ENCODE measurements at places on chromosomes 6 and 20.

GRCh38 chr6:25423358-25423757 lies 144.2 kb downstream of the CARMIL1 start:
- no peak for DNase-seq

DNA sequence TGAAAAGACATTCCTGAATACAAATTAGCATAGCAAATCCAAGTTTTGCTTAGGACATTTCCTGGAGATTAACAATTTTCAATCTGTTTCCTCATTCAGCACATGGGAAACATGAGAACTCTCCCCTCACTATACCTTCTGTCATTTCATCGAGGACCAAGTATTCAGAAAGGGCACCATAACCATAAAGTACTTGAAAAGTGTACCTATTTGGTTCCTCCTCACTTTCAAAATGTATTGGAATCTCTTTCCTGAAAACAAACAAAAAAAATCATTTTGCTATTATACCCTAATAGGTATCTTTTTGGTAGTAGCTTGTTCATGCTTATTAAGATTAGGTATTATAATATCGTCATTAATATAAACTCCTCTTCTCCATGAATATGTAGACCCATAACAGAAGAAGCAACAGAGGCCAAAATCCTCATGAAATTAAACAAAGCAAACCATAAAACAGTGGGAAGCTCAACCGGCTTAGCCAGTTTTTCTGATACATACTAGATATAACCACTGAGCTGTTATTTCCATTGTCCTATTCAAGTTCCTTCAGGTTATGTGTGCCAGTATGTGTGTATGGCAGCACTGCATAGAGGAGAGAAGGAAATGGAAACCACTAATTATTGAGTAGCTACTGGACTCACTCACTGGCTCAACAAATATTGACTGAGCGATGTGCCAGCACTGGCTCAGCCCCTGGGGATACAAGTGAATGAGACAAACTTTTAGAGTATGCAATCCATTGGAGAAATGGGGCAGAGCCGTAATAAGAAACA lies 274.0 kb downstream of the MAFB start:
- no peak for DNase-seq

DNA sequence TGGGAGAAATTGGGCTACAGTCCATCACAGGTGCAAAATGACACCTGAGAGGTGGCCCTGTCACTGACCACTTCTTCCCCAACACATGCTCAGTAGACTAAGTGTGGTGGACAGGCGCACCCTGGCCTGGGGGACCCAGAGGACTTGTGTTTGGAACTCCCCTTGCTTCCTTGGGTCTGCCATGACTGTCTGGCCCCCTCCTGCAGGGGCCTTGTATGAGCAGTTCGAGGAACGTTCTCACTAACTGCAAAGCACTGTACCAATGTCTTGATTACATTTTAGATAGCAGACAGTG lies 4.0 kb upstream of the PCK1 start:
- DNase-seq, result no peak

DNA sequence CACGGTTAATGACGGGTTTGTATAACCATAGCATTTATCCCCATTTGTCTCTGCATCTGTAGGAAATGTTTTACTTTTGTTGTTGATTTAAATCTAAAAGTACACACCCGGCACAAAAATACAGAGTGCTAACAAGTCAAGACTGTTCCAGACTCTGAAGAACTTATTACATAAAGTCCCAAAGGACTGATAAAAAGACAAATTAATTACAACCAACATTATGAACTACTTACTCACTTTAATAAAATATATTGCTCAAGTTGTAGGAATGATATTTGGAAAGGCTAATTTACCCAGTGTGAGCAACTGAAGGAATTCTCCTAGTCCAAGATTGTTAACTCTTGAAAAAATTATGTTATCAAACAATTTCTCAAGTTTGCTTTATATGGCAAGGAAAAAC lies 115.6 kb downstream of the KIF13A start:
- DNase-seq, result no peak

GRCh38 chr20:44405257-44405656 lies 49.8 kb downstream of the HNF4A start:
- no peak for DNase-seq

DNA sequence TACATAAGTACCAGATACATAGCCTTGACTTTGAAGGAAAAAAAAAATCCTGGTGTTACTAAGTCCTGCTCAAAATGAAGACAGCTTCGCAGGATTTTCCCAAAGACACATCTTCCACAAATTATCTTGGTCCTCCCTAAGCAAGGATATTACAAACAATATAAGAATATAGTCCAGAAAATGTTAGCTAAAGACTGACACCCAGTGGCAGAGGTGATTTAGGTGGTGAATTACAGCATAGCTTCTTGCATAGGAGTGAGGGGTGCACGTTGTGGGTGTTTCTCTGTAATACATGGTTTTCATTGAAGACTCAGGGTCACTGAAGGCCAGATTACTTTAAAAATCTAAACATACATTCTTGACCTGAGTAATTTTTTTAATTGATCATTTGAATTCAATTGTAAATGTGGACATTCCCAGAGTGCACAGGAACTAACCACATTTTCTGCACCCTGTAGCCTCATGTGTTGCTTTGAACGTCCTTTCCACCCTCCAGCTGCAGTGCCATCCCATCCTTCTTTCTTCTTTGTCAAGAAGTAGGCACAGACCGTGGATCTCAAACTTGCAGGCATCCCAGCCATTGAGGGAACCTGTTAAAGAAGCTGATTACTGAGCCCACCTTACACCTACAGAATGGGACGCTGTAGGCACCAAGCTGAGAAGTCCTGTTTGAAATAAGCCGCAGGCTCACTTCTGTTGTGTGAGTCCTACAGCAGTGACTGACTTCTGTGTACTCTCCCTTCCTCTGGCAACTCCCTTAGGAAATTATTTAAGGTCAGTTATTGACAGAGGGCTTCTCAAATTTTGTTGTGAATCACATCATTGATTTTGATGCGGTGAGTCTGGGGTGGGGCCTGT lies 102.6 kb downstream of the PERP start:
- no peak for DNase-seq

DNA sequence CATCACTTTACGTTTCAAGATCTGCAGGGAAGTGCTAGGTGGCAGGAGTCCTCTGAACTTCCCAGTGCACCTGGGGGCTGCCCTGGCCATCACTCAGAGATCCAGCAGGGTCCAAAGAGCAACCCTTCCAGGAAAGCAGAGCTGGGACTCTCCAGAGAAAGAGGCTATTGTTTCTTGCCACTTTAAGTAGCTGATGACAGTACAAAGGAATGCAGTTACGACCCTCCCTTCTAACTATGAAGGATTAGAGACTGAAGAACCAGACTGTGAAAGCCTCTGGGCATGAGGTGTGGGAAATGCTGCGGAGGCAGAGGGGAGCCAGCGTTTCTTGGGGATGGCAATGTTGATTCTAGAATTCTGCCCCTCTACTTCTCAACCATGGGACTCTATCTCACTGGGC lies 189.1 kb upstream of the SUPT3H start:
- DNase-seq, result no peak

Measured in CD4-positive, alpha-beta T cell treated with Interleukin-4 for 1 hour (primary cell).